ENCODE measurements at places on chromosomes 11 and 22. TPM values are rescaled to one million over a fixed set of nuclear protein-coding genes. Genes with fewer than 3 reads are reported as not detected.

- H3K4me1 ChIP-seq = peaks cover 20% of the 10 kb centered on the region
- no peaks in the 10 kb centered on the region for H3K36me3 ChIP-seq
- H3K27me3 ChIP-seq = no peaks in the 10 kb centered on the region
- no peak for DNase-seq
Observed at GRCh38 chr11:61280883-61281580, 14.1 kb downstream of the VWCE start.

DNA sequence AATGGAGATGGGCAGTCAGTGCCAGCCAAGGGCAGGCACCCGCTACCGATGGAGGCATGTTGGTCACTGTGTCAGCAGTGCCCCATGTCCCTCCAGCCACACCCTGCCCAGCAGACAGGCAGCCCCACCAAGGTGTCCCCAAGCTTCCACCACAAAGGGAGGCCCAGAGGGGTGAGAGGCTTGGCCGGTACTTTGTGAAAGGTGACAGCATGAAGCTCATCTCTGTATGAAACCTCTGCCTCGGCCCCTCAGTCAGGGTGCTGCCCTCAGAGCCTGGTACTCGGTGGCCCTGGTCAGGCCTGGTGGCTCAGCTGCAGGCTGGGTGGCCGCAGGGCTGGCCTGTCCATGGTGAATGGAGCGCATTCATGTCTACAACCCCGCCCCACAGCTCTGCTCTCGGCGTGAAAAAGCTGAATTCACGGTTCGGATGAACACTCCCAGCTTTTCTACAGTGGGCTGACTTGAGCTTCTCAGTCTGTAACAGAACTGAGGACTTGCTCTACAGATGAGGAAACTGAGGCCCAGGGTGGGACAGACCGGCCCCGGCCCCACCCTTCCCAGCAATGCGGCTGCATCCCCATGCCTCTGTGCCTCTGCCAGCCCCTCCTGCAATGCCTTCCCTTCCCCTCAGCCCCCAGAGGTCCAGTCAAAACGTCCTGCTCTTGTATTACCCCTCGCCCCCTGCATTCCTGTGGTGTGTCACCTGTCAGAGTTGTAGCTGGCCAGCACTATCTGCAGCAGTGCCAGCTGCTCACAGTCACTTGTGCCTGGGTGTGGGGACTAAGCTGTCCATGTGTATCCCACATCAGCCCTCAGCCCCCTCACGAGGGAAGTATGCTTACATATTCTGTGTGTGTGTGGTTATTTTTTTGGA, 27.7 kb downstream of the RSPH14 start:
- DNase-seq = no peak
- no peaks in the 10 kb centered on the region for H3K36me3 ChIP-seq
- H3K27ac ChIP-seq = no peak overlapping the region
- H3K4me1 ChIP-seq = no peaks in the 10 kb centered on the region
- H3K4me3 ChIP-seq = no peak overlapping the region

DNA sequence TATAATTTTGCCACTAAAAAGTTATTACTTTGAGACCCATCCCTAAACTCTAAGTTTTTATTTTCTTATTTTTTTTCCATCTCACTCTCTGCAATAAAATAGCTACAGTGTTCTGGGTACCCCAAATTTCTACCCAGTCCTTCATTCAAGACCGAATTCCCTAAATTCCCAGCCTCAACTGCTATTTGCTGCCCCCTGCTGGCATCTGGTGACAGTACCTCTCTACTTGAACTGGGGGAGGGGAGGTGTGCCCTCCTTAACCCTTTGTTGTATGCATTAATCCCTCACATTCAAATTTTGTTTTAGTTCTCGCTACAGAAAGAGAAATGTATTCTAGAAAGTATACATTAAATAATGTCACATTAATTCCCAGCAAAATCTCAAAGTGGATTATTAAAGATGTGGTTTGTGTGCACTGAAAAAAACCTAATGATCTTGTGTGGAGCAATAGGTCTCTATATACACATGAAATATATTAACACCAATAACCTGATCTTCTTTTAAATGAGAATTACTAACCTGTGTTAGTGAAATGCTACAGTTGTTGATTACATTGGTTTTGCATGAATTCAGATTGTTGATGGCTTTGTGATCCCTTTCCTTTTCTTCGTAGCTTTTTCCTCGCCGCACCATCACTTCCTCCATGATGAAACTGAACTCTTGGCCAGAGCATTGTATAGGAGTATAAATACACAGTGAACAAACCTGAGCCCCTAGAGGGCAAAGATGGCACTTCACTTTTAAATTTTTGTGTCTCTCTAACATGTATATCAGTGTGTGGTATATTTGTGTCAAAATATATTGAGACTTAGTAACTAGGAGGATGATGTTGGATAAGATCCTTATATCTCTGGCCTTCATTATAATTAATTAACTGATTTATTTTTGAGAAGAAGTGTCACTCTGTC, 590.0 kb downstream of the METTL15 start:
- no peaks in the 10 kb centered on the region for H3K36me3 ChIP-seq
- no peaks in the 10 kb centered on the region for H3K4me1 ChIP-seq
- no peaks in the 10 kb centered on the region for H3K27me3 ChIP-seq
- H3K27ac ChIP-seq = no peak overlapping the region

- DNase-seq = no peak
- no peak overlapping the region for H3K4me3 ChIP-seq
- H3K27ac ChIP-seq = no peak overlapping the region
- no peaks in the 10 kb centered on the region for H3K4me1 ChIP-seq
Observed at GRCh38 chr11:105923807-105924206, 98.2 kb downstream of the MSANTD4 start.

- peaks cover 83% of the 10 kb centered on the region for H3K36me3 ChIP-seq
- no peak overlapping the region for H3K4me3 ChIP-seq
- H3K27me3 ChIP-seq = no peaks in the 10 kb centered on the region
- H3K4me1 ChIP-seq = peaks cover 6% of the 10 kb centered on the region
- no peak overlapping the region for H3K27ac ChIP-seq
- peak; percentile 78 for DNase-seq
Observed at GRCh38 chr22:29136782-29137700, 64.2 kb downstream of the KREMEN1 start.

CADM1 gene
- total RNA-seq = 16.3 TPM

NCAM1 gene
- total RNA-seq = 2.2 TPM

FAU gene
- total RNA-seq = 602 TPM

GRCh38 chr11:44557464-44557863, 8.0 kb upstream of the CD82 start:
- no peaks in the 10 kb centered on the region for H3K27me3 ChIP-seq
- no peak overlapping the region for H3K27ac ChIP-seq
- peaks cover 32% of the 10 kb centered on the region for H3K4me1 ChIP-seq

MS4A3 gene
- total RNA-seq = not detected

PNPLA5 gene
- total RNA-seq = 2.5 TPM

- no peaks in the 10 kb centered on the region for H3K27me3 ChIP-seq
- H3K27ac ChIP-seq = no peak overlapping the region
- H3K4me3 ChIP-seq = no peak overlapping the region
- H3K36me3 ChIP-seq = no peaks in the 10 kb centered on the region
- no peaks in the 10 kb centered on the region for H3K4me1 ChIP-seq
- DNase-seq = no peak
Observed at GRCh38 chr11:32116668-32117067, 25.8 kb downstream of the RCN1 start.

TRIM49D2 gene
- not detected for total RNA-seq

DNA sequence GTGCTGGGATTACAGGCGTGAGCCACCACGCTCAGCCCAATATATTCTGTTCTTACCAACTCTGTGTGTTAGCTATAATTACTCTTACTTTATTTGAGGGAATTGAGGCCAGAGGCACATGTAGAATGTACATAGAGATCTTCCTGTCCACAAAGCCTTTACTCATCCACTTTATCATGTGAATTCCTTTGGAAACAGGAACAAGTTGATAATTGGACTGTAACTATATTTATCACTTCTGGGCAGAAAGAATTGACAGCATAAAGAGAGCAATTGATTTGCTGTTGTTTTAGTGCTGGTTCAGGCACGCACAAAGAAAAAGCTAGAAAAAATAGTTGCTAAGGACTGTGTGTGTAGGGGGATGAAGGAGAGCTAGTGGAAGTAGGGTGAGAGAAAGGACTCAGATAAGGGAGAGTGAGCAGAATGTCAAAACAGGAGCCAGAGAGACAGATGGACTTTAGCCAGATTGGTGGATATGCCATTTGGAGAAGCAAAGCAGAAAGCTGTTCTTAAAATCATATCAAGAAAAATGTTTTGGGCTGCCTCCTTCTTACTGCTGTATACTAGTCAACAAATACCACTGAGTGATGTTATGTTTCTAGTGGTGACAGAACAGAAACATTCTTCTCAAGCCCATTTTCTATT, 929.8 kb upstream of the CNTN5 start:
- H3K27ac ChIP-seq = no peak overlapping the region
- H3K4me1 ChIP-seq = no peaks in the 10 kb centered on the region
- H3K4me3 ChIP-seq = no peak overlapping the region
- DNase-seq = no peak
- H3K27me3 ChIP-seq = no peaks in the 10 kb centered on the region

LSP1 gene
- 134 TPM for total RNA-seq

GRCh38 chr11:119288219-119288618, 28.7 kb downstream of the MCAM start:
- H3K27ac ChIP-seq = no peak overlapping the region
- H3K27me3 ChIP-seq = no peaks in the 10 kb centered on the region
- no peak for DNase-seq
- H3K4me1 ChIP-seq = no peaks in the 10 kb centered on the region
- peaks cover 57% of the 10 kb centered on the region for H3K36me3 ChIP-seq

GRCh38 chr22:36587289-36588154, 58.6 kb upstream of the EIF3D start:
- no peak for DNase-seq
- H3K4me1 ChIP-seq = peaks cover 6% of the 10 kb centered on the region
- no peaks in the 10 kb centered on the region for H3K36me3 ChIP-seq
- peaks cover 41% of the 10 kb centered on the region for H3K27me3 ChIP-seq

Data from suprapubic skin (tissue), 4 donors.